ENCODE measurements at places on chromosomes 6 and 20. TPM values are rescaled to one million over a fixed set of nuclear protein-coding genes. Genes with fewer than 3 reads are reported as not detected.

Gene HSF2
- 16.4 TPM for total RNA-seq

Gene NOX3
- total RNA-seq: not detected

Gene ARMC12
- 1.6 TPM for total RNA-seq

Gene CAP2
- not detected for total RNA-seq

Gene MDFI
- total RNA-seq: not detected

Gene RSPH3
- 2.9 TPM for total RNA-seq

Gene MYBL2
- total RNA-seq: 110 TPM

Gene SLPI
- not detected for total RNA-seq

Gene RGS17
- not detected for total RNA-seq

Gene ZC3H12D
- total RNA-seq: 10.7 TPM

Gene C6orf141
- total RNA-seq: 0.83 TPM

Gene ABCC10
- 47.1 TPM for total RNA-seq

Gene GGTLC1
- not detected for total RNA-seq

Gene YIPF3
- 71.7 TPM for total RNA-seq

Gene TMEM170B
- total RNA-seq: 0.81 TPM

Gene HAO1
- not detected for total RNA-seq

Gene ADGB
- total RNA-seq: not detected

Gene BYSL
- total RNA-seq: 29.8 TPM

Gene HRH3
- not detected for total RNA-seq

Gene ZDHHC14
- 9.8 TPM for total RNA-seq

Gene CHRNA4
- total RNA-seq: not detected

Measured in activated CD4-positive, alpha-beta T cell treated with anti-CD3 and anti-CD28 coated beads, Interleukin-2, amount 10 ng/mL, durations not matched to agents 7 days and 5 days (primary cell).